Activated gamma-delta T cell treated with Interleukin-2 at 50 U/mL for 16 hours (primary cell): ENCODE measurements at places on chromosomes 4 and X.

DNA sequence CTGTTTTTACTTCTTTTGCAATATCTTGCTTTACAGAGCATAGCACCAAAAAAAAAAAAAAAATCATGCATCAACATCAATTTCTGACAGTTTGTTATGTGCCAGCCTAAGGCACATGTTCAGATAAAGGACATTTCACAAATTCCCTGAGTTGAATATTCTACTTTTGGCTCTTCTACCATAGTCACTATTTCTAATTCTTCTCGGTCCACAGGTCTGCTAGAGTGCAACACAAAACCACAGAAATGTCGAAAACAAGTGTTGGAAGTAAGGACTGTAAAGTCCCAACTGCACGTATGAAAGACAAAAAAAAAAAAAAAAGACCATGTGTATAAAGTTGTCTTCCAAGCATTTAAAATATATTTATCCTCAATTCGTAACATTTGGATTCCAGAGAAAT is 494.2 kb upstream of the INTU start:
- no peak for DNase-seq

GRCh38 chrX:30888526-30889146 is 418 bp downstream of the TAB3 start:
- peak; percentile 5 for DNase-seq

GRCh38 chrX:65596270-65597034 is 61.9 kb upstream of the LAS1L start:
- DNase-seq, result peak; percentile 52

DNA sequence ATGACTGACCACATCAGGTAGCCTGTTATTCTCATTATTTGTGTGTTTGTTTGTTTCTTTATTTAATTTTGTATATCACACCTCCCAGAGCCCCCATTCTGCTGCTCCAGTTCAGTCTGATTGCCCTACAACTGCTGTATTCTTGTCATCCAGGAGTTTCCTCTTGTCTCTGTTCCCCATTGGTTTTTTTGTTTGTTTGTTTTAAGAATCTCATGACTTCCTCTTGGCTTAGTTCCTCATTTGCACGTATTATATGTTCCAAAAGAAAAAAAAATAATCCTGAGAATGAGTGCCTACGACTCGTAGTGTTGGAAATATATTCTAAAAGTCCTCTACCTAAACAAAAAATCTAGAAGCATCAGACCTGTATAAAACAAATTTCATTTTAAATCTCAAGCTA is 142.3 kb upstream of the SLIT2 start:
- no peak for DNase-seq

DNA sequence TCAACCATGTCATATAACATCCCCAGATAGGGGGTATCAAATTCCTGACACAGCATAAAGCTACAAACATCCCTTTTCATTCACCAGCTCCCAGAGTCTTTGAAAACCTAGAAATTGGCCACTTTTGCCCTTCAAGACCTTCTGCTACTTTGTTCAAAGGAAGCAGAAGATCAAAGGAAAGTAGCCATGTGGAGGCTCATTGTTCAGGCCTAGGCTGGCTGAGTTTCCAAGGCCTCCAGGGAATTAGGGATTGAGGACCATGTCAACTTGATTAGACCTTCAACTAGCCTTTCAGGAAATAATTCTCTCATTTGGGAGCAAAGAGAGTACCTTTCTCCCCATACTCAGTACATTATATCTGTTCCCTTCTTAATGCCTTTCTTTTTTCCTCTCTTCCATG is 66.8 kb upstream of the ATXN3L start:
- no peak for DNase-seq

DNA sequence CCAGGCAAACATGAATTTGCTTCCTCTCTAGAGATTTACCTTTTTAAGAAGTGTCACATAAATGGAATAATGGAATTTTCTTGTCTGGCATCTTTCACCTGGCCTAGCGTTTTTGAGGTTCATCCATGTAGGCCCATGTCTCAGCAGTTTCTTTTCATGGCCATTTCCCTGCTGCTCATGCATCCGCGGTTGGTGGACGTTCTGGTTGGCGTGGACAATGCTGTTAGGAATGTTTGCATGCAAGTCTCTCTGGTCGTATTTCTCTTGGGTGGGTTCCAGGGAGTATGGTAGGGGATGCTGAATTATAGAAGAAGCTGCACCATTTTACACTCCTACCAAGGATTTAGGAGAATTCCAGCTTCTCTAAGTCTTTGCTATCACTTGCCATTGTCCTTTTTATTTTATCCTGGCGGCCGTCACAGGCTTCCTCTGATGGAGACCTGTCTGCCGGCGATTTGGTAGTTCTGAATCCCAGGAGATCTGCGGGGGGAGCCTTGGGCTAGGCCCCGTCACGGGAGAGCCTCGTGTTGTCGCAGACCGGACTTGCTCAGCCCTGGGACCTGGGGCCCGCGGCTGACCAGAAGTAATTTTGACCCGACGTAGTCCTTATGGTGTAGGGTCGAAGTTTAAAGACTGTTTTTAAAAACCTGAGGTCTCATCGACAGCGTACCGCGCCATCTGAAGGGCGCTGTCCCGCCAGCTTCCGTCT is 56.9 kb upstream of the TADA2B start:
- no peak for DNase-seq

- DNase-seq, result no peak
These were observed 73.2 kb upstream of the EFNB1 start for GRCh38 chrX:68755616-68756125.
